NCI-H1105 (cell line): ENCODE measurements at places on chromosomes 6 and 20.

DNA sequence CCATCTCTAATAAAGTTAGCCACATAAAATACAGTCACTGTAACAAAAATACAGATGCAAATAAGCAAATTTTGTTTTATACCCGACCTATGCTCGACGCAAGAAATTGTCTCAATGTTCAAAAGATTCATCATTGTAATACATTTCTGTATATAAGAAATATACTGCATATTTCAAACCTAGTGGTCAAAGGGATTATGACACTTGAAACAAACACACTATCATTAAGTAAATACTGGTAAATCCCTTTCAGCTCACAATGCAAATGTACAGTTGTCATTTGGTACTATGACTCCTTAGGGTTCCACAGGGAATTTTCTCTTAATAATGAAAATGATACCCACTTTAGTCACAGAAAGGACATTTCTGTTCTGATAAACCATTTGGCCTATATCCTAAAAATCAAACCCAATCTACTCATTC is 2.2 kb downstream of the HIVEP2 start:
- DNase-seq = no peak

GRCh38 chr6:91634791-91635190 is 1047.9 kb upstream of the MAP3K7 start:
- no peak for DNase-seq

DNA sequence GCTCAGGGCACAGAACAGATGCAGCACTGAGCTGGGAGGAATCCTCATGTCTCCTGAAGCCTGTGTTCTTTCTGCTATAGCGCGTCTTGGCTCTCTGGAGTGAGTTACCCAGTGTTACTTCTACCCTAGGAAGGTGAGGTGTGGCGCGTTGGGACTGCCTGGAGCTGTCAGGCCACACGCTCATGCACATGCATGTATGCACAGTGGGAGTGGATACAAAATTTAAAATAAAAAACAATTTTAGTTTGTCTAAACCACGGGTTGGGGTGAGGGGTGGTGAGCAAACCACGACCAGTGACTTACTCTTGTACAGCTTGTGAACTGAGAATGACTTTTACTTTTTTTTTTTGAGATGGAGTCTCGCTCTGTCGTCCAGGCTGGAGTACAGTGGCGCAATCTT is 298.6 kb upstream of the SUPT3H start:
- DNase-seq = no peak

DNA sequence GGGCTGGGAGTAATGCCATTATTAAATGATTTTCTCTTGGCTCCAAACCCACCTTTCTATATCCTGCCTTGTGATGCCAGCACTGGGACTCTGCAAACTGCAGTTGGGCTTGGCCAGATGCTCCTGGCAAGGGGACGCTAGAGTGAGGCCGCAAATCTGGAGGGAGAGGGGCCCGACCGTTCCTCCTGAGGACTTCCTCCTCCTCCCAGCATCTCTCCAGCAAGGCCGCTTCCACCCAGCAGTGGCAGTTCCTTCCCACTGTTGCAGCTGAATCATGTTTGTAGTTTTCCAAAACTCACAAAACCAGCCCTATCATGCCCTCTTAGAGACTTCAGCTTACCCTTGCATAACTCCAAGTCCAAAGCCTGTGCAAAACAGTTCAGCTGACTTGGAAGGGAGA is 244.4 kb downstream of the FOXA2 start:
- no peak for DNase-seq

- DNase-seq = no peak
These were observed 1184.4 kb upstream of the ADGRB3 start for GRCh38 chr6:67450641-67451040.

GRCh38 chr20:60718743-60719480 is 533.1 kb upstream of the CDH4 start:
- DNase-seq = peak; percentile 37

GRCh38 chr6:157849288-157850017 is 26.4 kb downstream of the SNX9 start:
- DNase-seq = no peak

DNA sequence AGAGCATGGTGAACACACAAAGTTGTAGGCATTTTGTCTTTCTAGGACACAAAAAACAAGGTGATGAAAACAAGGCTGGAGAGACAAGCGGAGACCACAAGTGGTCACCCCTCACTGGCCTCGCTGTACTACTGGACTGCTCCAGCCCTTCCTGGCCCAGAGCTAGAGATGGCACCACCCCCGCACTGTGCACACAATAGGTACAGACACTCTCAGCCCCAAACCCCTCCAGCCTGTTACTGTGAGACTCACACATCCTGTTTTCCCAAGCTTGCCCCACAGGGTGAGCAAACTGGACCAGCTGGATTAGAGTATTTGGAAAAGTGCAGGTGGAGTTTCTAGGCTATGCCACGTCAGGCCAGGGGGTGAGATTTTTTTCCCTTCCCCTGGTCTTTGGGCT is 8.4 kb upstream of the ZSWIM1 start:
- DNase-seq = no peak

DNA sequence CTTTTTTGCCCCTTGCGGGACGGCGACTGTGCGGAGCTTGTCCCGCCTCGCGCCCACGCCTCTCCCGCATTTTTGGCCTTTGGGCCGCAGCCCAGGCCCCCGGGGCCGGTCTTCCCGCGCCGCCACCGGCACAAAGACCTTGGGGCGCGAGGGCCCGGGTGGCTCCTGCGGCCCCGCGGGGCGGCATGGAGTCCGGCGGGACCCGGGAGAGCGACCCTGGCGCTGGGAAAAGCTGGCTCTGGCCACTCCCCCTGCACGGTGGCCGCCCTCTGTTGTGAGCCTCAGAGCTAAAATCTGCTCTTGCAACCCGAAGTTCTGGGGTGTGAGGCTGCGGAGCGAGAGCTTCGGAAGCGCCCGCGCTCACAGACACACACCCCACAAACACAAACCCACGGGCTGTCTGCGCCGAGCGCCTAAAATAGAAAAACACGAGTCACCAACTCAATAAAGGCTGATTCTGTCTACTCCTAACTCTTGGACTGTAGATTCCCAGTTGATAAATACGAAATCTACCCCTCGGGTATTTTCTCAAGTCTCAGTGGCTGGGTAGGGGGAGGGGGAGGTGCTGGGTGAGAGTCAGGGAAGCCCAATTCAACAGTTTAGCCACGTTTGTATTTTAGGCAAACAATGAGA is 496 bp upstream of the BEND3 start:
- DNase-seq = peak; percentile 71

- no peak for DNase-seq
These were observed 13.6 kb upstream of the GPRC6A start for GRCh38 chr6:116842459-116842858.

- no peak for DNase-seq
These were observed 7.1 kb downstream of the SPINT3 start for GRCh38 chr20:45508068-45508886.

DNA sequence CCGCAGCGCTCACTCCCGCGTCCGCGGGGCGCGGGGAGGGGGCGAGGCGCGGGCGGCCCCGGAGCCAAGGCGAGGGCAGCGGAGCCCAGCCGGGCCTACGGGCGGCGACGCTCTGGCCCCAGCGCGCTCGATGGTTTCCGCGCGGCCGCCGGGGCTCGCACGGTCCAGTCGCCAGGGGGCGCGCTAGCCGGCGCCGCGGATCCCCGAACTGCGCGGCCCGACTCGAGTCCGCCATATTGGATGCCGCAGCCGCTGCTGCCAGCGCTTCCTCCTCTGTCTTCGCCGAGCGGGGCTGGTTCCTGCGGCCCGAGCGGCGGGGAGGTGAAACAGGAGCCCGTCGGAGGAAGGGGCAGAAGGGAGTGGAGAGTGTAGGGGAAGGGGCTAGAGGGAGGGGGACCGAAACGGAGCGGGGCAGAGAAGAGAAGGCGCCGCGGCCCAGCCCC is at the start of gene SCAF8:
SCAF8 (plus strand) TSS at position 234 of the 443 bp plus-strand sequence. CDS start 485 bp downstream, outside the sequence.
- peak; percentile 84 for DNase-seq

GRCh38 chr20:55928266-55928665 is 77.1 kb downstream of the CBLN4 start:
- no peak for DNase-seq

GRCh38 chr6:18268066-18268465 is 3.7 kb upstream of the DEK start:
- no peak for DNase-seq

DNA sequence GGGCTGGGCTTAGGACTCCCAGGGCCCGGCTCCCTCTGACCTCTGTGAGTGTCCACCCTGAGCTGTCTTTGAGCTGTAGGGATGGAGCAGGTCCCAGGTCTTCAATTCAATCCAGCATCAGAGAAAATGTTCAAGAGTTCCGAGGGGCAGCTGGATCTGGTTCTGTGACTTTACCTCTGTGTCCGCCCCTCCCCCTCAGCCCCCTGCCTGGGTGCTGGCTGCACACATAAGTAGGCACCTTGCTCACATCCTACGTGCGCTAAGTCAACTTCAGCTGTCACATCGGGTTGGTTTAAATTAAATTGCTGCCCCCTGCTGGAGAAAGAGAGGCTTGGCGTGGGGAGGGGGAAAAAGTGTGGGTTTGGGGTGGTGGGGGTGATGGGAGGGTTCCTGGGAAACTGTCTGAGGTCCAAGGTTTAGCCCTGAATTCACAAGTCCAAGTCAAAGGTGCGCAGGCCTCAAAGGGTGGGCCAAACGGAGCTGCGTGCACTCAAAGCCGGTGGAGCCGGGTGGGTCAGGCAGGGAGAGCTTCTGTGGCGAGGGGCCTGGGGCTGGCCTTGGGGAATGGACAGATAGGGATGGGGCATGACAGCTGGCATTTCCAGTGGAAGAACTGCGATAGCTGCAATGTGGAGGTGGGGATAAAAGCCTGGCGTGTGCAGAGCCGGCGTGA is 3.0 kb downstream of the WFDC5 start:
- no peak for DNase-seq

DNA sequence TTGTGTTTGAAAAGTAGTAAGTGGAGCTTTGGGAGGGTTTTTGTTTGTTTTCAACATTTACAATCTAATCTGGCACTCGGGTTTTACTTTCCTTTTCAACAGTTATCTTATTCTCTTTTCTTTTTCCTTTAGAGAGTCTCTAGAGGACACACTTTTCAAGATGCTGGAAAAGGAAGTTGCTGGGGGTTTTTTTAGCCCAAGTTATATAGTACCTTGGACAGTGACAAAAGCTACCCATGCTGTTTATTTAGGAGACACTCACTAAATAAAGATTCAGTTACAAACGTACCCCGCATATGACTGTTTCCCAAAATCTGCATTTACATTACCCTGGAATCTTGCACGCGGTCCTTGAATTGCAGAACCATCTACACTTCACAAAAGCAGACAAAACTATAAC is 78.8 kb downstream of the MAP7 start:
- DNase-seq = no peak

DNA sequence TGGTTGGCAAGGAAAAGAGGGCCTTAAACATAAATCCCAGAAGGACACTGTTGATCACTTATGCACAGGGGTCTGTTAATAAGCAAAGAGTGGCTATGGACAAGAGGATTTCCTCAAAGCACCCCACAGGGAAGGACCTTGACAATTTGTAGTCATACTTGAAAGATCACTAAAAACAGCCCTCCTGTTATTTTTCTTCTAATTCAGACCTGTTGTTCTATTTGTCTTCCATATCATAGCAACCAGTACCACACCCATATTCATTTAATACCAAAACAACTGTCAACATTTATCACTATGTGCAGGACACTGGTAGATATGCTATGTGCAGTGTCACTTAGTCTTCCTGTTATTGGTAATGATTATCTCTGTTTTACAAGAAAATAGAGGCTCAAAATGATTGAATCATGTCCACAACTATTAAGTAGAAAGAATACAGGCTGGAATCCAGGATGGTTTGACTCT is 3.2 kb upstream of the DYNLRB1 start:
- DNase-seq = no peak

GRCh38 chr6:161349886-161350285 is 76.0 kb upstream of the AGPAT4 start:
- DNase-seq = no peak

DNA sequence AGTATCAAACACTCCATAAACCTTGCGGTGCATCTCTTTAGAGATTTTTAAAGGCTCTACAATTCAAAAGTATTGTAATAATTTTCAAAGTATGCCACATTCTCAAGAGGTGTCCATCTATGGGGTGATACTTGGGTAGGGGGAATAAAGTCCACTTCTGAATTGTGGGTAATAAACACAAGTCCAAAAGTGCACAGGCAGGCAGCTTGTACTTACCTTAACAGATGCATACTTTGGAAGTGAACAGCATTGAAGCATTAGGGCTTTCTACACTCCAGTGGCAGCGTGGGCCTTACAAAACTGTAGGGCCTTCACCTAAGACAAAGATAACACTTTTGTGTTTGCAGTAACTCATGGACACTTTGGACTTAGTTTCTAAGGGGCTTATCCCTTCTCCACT is 58.6 kb downstream of the AIG1 start:
- no peak for DNase-seq

GRCh38 chr6:40308533-40309306 is 278.4 kb downstream of the LRFN2 start:
- DNase-seq = peak; percentile 68

DNA sequence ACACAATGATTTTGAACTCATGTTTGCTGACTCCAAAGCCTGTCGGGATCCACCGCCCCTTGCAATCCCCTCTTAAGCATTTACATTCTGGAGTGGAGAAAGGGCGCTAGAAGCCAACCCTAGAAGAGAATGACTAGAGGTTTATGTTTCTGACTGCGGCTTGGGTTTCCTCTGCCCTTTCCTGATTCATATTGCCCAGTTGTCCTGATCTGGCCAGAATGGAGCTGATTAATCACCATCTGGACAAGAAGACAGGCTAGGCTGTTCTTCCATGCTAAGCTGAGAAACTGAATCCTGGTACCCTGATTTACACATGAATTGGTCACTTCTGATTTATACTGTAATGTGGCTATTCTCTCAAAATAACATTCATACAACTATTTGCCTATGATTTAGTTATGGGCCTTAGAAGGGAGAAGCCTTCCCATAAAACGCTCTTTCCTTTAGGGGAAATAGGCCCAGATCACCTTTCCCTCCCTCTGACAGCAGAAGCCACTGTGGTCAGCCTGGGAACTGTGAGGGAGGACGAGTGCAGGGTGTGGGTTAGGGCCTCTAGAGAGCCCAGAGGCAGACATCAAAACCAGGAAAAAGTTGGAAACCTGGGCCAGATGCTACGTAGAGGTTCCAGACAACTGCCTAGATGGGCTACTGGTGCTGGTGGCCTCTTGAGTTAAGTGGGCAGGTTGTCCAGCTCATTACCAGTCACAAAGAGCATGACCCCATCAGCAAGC is 199.2 kb upstream of the PRDM1 start:
- no peak for DNase-seq

DNA sequence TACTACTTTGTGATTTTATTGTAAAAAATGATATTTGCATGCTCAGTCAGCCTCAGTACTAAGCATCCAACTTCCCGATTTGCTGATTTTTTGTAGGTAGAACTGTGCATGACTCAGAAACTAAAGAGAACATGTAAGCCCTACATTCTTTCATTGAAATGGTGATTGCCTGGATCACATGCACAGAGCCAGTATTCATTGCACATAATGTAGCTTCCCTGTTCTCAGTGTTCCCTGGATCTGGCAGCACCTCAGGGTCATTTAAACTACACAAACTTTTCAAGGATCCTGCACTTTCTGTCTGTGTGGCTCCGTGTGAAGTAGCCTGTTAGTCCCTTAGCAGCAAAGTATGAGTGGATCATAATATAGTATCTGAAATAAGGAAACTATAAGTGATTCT is 422.9 kb upstream of the AGPAT4 start:
- DNase-seq = no peak

- DNase-seq = no peak
These were observed 204.8 kb downstream of the TPBG start for GRCh38 chr6:82568290-82568993.

GRCh38 chr20:31841928-31842327 is 3.5 kb downstream of the FOXS1 start:
- no peak for DNase-seq

- no peak for DNase-seq
These were observed 54.9 kb downstream of the UBR2 start for GRCh38 chr6:42618686-42619085.

- no peak for DNase-seq
These were observed 14.3 kb downstream of the TTPAL start for GRCh38 chr20:44489931-44490330.
